ENCODE measurements at places on chromosomes 12 and 14.

GRCh38 chr12:45725631-45726602 is 3.6 kb upstream of the ARID2 start:
- peak; percentile 31 for DNase-seq

DNA sequence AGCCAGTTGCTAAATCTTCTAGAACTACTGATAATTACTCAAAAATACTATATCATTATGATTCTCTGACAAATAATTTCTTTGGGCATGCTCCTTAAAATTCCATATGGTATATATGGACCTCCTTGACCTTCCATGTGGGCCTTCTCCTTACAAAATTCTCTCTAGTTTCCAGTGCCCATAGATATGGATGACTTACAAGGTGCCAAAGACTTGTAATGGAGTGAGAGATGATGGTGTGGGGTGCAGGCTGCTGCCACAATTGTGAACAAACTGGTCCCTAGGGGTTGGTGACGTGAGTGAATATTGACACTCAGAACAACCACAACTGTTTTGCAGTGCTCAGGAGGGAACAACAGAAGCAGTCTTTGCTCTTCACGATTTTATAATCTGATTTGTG is 378.9 kb downstream of the SNAPC1 start:
- DNase-seq: no peak

DNA sequence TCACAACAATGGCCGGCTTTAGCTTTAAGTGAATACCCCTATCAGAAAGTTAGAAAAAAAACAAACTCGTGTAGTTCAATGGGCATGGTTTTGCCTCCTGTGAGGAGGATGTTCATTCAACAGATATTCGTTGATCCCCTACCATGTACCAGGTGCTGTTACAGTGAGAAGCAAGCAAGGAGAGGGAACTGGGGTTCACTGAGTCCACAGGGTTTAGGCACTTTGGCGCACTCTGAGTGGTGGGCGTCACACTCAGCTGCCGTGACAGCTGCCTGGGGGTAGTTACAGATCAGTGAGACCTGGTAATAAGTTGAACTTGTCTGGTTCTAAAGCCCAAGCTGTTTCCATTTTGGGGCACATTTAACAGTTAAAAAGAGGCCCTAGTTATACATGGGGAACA is 74.2 kb downstream of the PAPOLA start:
- DNase-seq: no peak

DNA sequence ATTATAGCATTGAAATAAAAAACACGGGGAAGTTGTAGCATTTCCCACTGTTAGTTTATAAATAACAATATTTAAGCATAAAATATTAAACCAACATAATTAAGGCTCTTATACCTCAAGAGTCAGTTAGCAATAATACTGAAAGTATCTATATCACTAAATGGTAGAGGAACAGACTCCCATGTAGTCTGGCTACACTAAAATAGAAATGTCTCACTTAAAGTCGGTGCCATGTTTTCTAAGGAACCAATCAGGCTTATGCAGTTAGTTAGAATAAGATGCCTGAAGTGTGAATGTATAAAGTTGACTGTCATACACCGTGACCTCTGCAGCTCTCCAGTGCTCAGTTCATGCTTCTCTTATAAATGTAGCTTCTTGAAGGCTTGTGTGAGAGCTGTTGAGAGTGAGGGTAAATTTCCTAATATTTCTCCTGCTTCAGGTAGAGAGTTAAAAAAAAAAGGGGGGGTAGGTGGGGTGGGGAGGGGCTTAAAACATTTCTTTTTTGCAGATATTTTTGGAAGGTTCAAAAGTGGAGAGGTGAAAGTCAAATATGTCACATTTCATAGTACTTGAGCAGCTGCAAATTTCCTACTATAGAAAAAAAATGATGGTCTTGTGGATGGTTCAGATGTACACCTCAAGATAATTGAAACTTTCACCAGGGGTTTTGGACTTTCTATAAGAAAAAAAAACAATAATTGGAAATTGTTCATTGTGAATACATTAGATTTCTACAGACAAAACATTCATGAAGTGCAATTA is 64.5 kb downstream of the PTCSC3 start:
- DNase-seq: no peak

GRCh38 chr14:65958664-65959562 is 527.3 kb upstream of the CCDC196 start:
- DNase-seq: peak; percentile 34

DNA sequence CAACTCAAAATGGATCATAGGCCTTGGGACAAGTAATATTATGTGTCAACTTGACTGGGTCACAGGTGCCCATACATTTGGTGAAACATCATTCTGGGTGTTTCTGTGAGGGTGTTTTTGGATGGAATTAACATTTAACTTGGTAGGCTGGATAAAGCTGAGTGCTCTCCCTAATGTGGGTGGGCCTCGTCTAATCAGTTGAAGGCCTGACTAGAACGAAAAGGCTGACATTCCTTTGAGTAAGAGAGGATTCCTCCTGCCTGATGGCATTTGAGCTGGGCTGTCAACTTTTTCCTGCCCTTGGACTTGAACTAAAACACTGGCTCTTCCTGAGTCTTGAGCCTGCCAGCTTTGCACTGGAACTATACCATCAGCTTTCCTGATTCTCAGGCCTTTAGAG is 93.4 kb upstream of the ESRRB start:
- no peak for DNase-seq

- no peak for DNase-seq
Observed at GRCh38 chr12:109331301-109331952, 16.3 kb upstream of the MYO1H start.

DNA sequence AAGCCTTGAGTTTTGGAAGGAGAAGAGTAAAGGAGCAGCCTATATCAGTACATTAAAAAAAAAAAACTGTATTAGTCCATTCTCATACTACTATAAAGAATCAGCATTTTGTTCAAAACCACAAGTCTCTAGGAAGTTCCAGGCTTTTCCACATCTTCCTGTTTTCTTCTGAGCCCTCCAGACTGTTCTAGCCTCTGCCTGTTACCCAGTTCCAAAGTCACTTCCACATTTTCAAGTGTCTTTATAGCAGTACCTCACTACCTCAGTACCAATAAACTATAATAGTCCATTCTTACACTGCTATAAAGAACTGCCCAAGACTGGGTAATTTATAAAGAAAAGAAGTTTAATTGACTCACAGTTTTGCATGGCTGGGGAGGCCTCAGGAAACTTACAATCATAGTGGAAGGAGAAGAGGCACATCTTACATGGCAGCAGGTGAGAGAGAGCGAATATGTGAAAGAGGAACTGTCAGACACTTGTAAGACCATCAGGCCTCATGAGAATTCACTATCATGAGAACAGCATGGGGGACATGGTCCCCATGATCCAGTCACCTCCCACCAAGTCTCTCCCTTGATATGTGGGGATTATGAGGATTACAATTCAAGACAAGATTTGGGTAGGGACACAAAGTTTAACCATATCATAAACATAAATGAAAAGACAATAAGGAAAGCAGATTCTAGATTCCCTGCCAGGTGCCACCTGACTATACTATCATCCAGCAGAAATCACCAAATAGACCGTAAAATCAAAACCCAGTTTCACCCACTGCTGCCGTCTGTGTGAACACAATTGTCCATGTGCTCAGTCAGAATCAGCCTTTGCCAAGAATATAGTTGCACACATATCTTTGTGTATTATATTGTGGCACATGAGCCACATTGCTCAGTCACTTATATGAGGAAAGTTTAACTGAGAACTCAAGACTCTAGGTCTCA is 27.8 kb downstream of the TOGARAM1 start:
- DNase-seq: no peak

DNA sequence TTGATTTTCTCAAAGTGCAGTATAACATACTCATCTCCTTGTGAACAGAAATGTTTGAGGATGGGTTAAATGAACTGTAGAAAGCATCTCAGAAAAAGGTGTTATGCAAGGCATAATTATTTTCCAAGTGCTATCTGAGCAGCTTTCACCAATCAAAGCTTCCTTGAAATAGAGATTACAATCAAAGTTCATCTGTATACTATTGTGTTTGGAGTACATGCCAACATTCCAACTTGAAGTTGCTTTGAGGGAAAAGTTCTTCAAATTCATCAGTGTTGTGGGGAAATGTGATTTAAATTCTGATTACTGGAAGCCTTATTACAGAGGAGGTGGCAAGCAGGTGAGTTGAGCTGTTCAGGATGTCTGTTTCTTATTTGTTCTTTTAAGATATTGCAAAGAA is 68.2 kb downstream of the TMTC2 start:
- DNase-seq: no peak

DNA sequence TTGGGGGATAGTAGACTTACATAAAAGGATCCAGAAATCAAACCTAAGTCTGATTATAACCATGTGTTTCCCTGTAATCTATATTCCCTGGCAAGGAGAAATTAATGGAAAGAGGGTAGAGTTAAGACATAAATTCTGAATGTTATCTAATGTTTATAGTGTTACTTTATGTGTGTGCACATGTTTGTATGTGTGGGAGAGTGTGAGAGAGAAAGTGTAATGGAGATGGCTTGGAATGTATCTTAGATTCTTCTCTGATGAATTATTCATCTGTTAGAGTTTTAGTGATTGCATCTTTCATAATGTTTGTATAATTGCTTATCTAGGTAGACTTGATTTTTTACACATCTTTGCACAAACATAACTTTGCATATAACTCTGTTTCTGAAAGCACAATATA is 490.9 kb downstream of the FLRT2 start:
- DNase-seq: no peak

GRCh38 chr12:54292083-54292930 is 8.5 kb downstream of the NFE2 start:
- DNase-seq: no peak

GRCh38 chr12:9827209-9827888 is at the start of gene KLRF1:
Gene KLRF1, plus strand, starts transcription at chr12:9827481. Its CDS starts 64 bp downstream, at chr12:9827545.
- no peak for DNase-seq

DNA sequence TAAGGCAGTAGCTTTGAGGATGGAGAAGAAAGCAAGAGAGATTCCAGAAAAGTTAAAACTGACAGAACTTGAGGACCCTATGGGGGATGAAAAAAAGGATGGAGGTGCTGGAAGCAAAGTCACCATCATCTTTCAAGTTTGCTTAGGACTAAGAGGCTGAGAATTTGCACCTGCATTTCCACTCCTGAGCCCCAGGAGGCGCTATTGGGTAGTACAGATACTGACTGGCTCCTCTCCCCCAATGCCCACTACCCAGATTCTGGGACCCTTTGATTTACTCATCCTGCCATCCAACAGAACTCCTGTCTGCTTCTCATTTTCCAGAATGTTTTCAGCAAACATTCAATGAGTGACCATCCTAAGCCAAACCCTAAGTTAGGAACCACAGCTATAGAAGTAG is 34.0 kb upstream of the CMKLR1 start:
- DNase-seq: no peak

DNA sequence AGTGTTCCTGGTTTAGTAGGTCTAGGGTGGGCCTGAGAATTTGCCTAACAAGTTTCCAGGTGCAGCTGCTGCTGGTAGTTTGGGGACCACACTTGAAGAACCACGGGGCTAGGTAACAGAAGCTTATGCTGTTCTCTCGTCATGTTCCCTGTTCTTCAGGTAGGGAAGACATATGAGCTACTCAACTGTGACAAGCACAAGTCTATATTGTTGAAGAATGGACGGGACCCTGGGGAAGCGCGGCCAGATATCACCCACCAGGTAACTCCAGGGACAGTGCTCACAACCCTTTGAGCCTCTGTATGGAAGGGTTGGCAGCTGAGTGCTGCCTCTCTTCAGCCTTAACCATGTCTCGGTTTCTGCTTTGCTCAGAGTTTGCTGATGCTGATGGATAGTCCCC is 3.5 kb downstream of the EMG1 start:
- DNase-seq: no peak

DNA sequence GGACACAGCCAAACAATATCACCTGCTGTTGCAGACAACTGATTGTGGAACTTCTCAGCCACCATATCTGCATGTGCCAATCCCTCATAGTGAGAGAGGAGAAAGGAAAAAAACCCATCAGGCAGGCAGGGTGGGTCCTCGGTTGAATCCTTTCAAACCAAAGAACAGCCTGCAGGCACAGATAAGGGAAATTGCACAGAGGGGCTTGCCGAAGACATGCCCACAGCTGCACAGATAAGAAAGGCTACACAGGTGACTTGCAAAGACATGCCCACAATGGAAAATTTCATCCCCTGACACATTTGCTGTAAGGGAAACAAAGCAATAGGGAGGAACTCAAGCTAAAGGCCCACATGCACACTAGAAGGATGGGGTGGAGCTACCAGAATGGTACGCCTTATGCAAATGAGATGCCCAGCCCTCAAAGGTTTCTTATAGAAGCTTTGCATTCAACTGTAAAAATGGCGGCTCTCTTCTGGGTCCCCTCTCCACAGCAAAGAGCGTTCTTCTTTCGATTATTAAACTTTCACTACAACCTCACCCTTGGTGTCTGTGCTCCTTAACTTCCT is 170.0 kb upstream of the TMPO start:
- DNase-seq: no peak

DNA sequence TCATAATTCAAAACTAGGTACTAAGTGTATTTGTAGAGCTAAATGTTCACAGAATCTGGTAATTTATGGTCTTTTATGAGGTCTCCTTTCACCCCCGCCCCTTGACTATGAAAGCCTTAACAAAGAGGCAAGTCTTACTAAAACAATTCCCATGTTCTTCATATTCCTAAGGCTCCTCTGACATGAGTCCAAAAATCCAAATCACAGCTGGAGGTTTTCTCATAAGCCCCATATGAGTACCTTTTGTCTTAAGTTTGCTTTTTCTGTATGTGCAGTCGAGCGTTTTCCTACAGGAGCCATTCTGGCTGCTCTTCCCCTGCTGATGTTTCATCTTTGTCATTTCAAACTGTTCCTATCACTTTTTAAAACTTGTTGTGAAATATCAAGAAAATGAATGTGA is 55.2 kb downstream of the SIX1 start:
- DNase-seq: no peak

- no peak for DNase-seq
Observed at GRCh38 chr12:16833376-16834015, 227.5 kb upstream of the LMO3 start.

- DNase-seq: peak; percentile 10
Observed at GRCh38 chr12:101777485-101777884, 38.2 kb upstream of the SYCP3 start.

DNA sequence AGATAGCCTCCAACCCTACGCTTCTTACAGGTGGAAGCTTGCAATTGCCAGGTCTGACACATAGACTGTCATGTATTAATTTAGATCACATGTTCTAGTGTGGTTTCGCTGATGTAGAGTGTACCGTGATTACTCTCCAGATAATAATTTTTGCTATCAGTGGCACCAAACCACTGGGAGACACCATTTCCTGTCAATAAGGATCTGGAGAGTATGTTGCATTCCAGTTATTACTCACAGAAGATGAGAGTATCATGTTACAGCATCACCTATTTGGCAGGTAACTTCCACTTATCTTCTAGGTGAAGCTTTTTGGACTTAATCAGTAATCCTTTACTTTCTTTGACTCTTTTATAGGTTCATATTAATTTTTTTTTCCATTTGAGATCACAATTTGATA is 147.2 kb downstream of the HELB start:
- no peak for DNase-seq

DNA sequence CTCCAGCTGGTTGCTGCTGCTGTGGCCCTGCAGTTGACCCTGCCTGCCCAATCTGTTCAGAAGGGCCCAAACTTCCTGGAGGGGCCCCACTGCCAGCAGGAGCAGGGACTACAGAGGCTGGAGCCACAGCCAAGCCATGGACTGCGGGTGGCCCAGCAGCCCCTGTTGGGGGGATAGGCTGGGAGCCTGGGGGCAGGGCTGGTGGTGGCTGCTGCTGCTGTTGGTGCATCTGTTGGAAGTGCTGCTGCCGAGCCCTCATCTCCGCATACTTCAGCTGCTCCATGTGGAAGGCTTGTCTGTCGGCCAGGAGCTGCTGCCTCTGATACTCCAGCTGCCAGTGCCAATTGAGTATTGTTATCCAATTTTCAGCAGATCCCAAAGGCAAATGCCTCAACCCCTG is 7.2 kb downstream of the MYL6 start:
- no peak for DNase-seq
